ENCODE measurements at places on chromosomes 2 and 18. TPM values are rescaled to one million over a fixed set of nuclear protein-coding genes. Genes with fewer than 3 reads are reported as not detected.

DNA sequence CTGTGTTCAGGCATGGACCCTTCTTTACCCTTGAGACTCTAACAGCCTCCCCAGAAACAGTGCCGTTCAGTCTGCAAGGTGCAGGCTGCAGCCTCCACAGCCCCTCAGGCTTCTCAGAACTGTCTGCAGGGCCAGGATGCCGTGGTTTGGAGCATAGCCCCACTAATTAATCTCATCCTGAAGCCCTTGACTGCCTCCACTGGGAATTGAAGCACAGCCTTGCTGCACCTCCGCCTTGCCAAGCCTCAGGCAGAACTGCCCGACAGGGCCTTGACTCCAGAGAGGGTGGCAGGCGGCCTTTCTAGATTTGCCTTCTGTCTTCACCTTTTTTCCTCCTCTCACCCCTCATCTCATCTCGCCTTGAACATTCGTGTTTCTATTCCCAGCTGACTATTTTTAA is 119.8 kb downstream of the NRP2 start:
- no peak for DNase-seq

- no peak for DNase-seq
Measured at GRCh38 chr2:129911363-129912065, 68.0 kb upstream of the RAB6C start.

- DNase-seq = no peak
Measured at GRCh38 chr2:152686321-152686720, 30.9 kb downstream of the PRPF40A start.

The MRPS5 gene
- 96.1 TPM for total RNA-seq

GRCh38 chr18:54466248-54467005 is 108.7 kb downstream of the C18orf54 start:
- DNase-seq = no peak
